NCI-H1092 (cell line): ENCODE measurements at places on chromosomes 16 and 17.

DNA sequence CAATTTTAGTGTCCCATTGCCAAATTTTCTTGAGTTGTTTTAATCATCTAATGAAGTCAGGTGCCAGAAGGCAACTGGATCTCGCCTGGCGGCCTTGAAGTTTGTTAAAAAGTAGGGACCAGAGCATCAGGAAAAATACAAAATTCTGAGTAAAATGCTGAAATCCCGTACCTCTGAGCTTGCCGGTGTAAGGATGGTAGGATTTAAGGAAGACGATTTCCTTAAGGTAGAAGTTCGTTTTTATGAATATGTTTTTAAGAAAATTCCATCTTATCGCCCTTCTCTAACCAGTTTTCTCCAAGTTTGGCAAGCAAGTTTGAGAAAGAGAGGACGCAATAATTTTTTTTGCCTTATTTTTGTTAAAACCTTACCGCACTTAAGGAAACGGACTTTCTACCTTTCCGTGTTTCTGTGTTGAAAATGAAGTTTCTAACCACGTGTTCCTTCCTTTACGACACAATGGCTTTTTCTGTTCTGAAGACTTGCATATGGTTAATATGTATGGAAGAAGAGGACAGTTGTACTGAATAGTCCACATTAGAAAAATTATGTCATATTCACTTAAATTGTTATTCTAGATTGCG is 748 bp downstream of the ATF7IP2 start:
- no peak for DNase-seq

- DNase-seq, result no peak
Observed at GRCh38 chr16:73813527-73813926, 483.1 kb upstream of the PSMD7 start.

DNA sequence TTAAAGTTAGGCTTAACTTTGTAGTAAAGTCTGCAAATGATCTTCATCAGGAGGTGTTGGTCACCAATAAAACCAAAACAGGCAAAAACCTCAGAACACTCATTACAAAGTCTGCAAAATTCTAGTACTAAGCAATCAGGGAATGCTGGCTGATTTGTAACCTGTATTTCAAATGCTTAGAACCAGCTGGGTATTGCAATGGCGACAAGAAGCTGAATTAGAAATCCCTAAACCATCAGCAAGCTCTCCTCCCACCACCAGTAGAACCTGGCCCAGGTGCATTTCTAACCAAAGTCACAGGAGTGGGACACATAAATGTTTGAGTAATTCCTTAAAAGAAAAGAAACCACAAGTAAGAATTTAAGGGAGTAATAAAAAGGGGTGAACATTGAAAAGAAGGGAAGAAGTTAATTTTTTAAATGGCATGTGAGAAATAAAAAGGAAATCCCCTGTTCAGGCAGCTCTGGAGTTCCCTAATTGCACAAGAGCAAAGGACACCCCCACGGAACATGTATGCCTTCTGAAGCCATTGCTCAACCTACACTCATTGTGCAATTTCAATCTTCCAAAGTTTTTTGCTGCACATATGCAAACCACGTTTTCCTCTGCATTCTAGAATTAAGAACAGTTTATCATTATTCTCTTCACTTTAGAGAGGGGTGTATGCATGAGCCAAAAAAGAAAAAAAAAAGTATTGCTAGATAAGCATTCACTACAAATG is 102.9 kb downstream of the HIC1 start:
- no peak for DNase-seq

- DNase-seq, result no peak
Observed at GRCh38 chr16:12801511-12802042, 2.1 kb downstream of the CPPED1 start.

GRCh38 chr17:58277802-58278595 is 2.7 kb downstream of the MPO start:
- DNase-seq, result no peak

DNA sequence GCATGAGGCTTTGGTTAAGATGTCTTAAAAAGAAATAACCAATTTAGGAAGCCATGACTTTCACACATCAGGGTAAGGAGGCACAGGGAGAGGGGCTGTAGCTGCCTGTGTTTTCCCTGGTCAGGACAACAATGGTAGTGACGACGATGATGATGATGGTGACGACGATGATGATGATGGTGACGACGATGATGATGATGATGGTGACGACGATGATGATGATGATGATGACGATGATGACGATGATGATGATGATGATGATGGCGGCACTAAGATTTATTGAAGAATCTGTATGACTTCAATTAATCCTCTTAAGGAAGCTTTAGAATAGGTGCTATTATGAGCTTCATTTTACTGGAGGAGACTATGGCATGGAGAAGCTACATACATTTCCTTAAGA is 284.1 kb upstream of the TNRC6C start:
- no peak for DNase-seq

DNA sequence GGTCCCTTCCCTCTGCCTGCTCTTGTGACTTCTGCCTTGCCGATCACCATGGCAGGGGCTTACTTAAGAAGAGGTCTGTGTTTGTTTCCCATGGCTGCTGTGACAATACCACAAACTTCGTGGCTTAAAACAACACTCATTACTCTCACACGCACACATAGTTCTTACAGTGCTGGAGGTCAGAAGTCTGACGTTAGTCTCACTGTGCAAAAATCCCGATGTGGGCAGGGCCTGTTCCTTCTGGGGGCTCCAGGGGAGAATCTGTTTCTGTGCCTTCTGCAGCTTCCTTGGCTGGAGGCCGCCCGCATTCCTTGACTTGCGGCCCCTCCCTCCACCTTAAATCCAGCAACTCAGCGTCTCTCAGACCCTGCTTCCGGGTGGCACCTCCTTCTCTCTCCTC is 249.2 kb upstream of the GSE1 start:
- no peak for DNase-seq

DNA sequence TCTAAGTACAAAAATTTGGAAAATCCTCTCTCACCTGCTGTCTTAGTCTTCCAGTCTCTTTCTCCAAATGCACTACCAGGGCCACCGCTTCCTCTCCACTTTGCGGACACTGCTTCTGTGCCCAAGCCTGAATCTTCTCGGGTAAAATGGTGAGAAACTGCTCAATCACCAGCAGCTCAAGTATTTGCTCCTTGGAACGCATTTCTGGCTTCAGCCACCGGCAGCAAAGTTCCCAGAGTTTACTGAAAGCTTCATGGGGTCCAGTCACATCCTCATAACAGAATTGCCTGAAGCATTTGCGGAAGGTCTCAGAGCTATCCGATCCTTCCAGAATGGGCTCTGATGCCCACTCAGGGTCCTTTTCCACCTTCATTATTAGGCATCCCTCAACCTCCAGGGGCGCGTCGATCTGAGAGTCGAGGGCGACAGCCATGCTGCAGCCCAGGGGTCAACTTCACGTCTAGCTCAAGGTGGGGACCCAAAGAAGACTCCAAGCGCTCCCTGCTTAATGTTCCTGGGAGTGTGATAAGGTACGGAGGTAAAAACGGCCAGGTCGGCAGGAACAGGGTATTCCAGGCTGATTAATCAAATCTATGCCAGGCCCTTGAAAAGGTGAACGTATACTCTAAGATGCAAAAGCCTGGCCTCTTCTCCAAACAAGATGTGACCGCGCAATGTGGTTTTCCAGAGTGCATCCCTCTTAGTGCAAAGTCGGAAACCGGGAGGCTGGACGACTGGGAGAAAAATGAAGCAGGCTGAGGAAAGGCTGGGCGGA is 763 bp downstream of the ZKSCAN2 start:
- no peak for DNase-seq

- no peak for DNase-seq
Observed at GRCh38 chr16:4701791-4702465, 8.6 kb downstream of the NUDT16L1 start.
